T-helper 9 cell (primary cell): ENCODE measurements at places on chromosomes 5 and 9.
A peak's percentile ranks its signal among the peaks of the same experiment; 100 is the strongest.

GRCh38 chr5:1519631-1520210 lies 4.0 kb downstream of the LPCAT1 start:
- DNase-seq, result no peak

DNA sequence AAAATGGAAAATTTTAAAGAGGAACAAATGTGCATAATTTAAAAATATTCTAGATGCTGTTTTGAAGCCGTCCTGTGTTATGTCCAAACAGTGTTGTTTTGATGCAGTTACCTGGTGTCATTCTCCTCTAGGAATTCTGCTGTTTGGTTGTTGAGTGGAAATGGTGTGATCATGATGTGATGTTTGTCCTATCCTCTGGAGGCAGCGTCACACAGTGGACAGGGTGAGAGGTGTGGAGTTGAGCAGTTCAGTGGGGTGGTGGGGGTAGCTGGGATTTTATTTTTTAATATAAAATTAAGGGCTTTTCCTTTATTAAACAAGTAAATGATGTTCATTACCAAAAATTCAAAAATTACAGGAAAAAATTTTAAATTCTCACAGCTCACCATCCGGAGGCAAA lies 31.2 kb downstream of the PRDM6 start:
- no peak for DNase-seq

- no peak for DNase-seq
These were observed 50.4 kb upstream of the MVB12B start for GRCh38 chr9:126276056-126276728.

GRCh38 chr9:95491543-95492320 lies 25.0 kb downstream of the PTCH1 start:
- DNase-seq, result no peak

- DNase-seq, result no peak
These were observed 220.6 kb upstream of the SLC30A5 start for GRCh38 chr5:68873198-68873597.

DNA sequence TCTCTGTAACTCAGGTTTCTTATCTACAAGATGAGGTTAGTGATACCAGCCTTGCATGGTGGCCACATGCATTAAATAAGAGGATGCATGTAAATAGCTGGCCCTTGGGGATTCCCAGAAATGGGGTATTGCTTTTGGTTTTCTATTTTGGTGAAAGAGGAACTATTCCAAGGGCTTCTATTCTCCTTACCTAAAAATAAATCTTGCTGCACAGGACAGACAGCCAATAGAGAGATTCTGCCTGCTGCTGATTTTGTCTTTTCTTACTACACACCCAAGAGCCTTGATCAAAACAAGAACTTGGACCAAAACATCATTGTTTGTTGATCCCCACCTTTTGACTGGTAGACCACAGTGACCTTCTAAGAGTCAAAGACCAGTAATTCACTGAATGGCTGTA lies 161.8 kb downstream of the PJA2 start:
- no peak for DNase-seq

DNA sequence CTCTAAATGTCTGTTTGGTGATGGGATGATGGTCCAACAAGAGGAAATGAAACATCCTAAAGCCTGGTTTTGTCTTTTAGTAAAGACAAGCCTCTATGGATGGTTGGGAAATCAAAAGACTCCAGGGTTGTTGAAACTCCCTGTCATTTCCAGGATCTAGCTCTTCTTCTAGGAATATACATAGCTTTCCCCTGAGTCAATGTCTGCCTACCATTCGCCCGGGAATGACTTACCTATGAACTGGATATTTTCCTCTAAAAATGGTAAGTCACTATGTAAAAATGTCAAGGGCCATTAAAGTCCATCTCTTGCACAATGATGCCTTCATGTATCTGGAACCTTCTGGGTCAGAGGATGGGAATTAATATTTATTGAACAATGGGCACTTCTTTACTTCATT lies 11.1 kb upstream of the KIF12 start:
- no peak for DNase-seq

DNA sequence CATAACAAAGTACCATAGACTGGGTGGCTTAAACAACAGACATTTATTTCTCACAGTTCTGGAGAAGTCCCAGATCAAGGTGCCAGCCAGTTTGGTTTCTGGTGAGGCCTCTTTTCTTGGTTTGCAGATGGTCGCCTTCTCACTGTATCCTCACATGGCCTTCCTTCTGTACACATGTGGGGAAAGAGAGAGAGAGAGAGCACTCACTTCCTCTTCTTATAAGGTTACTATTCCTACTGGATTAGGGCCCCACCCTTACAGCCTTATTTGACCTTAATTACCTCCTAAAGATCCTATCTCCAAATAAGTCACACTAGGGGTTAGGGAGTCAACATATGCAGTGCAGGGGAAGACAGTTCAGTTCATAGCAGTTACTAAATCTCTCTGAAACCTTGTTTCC lies 205.6 kb upstream of the GDNF start:
- no peak for DNase-seq

DNA sequence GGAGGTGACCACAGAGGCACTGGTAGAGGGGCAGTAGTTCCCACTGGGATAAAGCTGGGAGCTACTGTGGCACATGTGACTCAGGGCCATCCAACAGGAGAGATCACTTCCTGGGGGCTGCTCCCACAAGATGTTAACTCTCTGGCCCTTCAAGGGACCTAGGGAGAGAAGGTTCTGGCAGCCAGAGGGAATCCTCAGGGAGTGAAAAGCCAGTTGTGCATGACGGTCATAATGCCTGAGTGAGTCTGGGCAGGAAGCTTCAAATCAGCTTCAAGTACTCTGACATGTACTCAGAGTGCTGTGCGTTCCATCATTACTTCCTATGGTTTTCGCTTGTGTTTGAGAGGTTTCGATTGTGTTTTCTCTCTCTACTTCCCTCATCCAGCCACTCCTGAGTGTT lies 388.5 kb downstream of the GABRG2 start:
- no peak for DNase-seq

DNA sequence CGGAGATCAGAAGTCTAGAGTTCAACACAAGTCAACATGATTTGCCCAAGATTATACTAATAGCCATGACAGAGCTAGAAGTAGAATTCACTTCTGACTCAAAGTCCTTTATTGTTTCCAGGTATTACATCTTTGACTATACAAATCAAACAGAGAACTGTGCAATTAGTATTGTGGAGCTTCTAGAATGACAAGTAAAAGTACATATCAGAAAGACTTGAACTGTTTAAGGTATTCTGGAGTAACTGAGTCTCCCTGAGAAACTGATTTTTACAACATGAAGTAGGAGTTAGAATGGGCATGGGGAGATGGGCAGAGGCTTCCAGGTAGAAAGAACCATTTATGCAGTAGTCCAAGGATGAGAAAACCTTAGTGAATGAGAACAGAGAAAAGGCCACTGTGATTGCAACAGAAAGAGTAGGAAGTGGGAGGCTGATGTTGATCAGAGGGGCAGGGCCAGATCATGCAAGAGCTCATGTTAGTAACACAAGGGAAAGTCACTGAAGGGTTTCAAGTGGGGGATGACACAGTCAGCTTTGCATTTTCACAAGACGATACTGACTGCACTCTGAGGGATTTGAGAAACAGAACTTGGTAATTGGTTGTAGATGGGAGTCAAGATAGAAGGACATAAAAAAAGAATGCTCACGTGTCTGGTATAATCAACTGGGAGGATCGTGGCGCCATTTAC lies 280.7 kb downstream of the RFX3 start:
- DNase-seq, result no peak

DNA sequence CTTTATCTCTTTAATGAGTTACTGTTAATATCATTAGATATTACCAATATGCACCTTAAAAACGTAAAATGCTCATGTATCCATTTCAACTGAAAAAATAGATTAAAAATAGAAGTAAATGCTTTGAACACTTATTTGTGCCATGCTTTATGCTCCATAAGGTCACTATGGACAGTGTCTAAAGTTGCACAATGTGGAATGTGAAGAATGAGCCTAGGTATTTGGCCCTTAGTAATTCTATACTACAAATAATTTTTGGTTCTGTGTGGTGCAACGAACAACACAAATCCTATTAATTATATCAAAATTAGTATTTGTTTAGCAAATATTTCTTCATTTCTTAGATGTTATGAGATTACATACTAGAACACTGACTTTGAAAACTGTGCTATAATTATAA lies 469.9 kb upstream of the TUSC1 start:
- no peak for DNase-seq

- no peak for DNase-seq
These were observed 41.8 kb upstream of the NFIL3 start for GRCh38 chr9:91465420-91465819.

- DNase-seq, result no peak
These were observed 279.4 kb downstream of the CWC27 start for GRCh38 chr5:65047948-65048690.

DNA sequence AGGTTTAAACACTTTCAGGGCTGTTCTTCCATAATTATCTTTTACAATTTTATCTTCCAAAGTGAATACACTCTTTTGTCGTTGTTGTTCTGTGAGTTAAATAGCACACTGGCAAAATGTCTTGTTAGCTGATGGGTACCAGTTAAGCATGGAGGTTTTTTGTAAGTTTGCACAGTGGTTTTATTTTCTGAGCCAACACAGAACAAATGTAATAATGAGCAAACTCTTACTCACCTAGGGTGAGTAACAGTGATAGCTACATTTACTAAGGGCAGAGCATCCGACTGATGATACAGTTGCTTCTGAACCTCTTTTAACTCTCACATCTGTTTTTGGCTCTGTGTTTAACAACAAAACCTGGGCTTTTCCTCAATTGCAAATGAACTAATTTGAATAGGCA lies 103.2 kb downstream of the CTNND2 start:
- no peak for DNase-seq

DNA sequence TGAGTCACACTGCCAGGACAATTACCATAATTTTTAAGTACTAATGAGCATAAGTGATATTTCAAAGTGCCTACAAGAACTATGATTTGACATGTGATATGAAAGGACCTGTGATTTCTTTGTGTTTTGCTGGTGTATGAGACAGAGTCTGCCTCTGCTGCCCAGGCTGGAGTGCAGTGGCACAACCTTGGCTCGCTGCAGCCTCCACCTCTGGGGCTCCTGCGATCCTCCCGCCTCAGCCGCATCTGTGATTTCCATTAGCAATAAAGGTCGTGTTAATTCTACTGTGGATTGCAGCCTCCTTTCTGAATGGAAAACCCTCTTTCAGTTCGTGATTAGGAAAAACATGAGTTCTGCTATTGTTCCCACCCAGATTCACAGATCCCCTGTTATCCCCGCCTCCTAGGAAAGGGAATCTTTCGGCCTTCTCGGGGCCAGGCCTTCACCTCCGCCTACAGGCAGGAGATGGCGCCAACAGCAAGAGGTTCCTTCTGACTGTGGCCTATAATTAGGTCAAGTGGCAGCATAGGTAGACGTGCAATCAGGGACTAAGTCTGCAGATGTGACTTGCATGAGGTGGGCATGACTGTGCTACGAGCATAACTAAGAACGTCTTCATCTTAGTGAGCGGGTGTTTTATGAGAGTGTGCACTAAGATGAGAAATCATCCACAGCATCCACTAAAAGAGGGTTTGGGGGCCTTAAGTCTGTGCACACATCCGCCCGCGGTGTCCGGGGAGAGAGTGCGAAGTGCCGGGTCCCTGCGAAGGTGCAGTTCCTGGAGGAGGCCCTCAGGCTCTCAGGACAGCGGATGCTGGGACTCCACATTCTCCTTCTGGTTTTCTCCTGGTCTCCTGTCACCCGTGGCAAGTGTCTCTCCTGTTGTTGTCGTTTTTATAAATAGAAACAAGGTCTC lies 23.1 kb downstream of the TRIM7 start:
- peak; percentile 57 for DNase-seq

- no peak for DNase-seq
These were observed 22.6 kb downstream of the HRH2 start for GRCh38 chr5:175680463-175680862.

GRCh38 chr5:160479926-160480325 lies 58.3 kb downstream of the PTTG1 start:
- no peak for DNase-seq

DNA sequence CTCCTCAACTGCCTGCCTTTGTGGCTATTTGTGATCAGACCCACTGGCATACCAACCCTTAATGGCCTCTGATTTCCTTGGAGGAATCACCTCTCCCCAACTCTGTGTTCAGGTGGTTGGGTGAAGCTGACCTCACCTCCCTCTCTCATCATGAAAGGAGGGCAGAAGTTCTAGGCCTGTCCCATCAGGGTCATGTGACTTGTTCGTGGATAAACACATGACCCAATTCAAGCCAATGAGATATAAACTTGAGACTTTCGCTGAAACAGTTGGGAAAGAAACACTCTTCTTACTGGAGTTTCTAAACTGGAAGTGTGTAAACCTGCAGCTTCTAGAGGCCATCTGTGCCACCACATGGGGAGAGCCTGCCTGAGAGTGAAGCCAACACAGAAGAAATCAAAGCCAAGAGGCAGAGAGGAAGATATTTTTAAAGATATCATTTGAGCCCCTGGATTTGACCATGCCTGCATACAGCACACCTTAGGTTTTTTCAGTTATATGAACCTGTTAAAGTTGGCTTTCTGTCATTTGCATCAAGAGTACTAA lies 5.8 kb downstream of the GABBR2 start:
- no peak for DNase-seq

DNA sequence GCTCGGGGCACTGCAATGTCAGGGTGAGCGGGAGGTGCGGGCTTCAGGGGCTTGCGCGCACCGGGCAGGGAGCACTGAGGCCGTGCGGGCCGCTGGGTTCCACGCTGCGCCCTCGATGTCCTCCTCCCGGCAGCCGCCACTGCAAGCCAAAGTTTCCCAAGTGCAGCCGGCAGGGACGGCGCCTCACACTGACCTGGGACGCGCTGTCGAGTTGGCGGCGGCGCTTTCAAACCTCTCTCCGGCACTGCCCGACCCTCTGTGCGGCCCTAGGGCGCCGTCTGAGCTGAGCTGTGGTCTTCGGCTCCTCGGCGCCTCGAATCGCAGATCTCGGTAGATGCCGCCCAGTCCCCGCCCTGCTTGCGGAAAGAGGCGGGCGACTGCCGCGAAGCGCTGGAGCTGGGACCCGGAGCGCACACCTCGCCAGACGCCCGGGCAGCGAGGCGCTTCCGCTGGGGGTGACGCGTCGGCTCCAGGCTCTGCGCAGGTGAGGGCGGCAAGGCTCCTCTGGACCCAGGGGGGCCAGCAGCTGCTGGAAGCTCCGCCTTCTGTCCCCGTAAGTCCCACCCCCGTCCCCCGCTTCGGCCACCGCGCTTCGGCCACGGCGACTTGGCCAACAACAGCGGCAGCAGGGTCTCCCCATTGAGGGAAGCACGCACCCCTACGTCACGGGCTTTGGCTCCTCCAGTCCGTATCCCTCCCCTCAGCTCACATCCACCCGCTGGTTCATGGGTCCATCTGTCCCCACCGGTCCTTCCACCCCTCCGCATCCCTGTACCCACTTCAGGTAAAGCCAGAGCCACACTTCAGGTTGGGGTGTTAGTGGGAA lies at the start of gene ANKRD34B:
TSS of gene ANKRD34B (minus strand) at position 320 of the 826 bp plus-strand sequence. CDS start 10,261 bp downstream, outside the sequence.
- no peak for DNase-seq
